ENCODE measurements at places on chromosomes 6 and 20.
A peak's percentile ranks its signal among the peaks of the same experiment; 100 is the strongest.

- H3K4me3 ChIP-seq, result no peak overlapping the region
- no peaks in the 10 kb centered on the region for H3K27me3 ChIP-seq
- H3K36me3 ChIP-seq, result peaks cover 59% of the 10 kb centered on the region
- no peak overlapping the region for H3K27ac ChIP-seq
- H3K4me1 ChIP-seq, result no peaks in the 10 kb centered on the region
These were observed 58.3 kb upstream of the MAP3K4 start for GRCh38 chr6:160933256-160933655.

GRCh38 chr6:131917318-131917717, 33.9 kb downstream of the CCN2 start:
- H3K36me3 ChIP-seq, result no peaks in the 10 kb centered on the region
- no peak overlapping the region for H3K27ac ChIP-seq
- no peak overlapping the region for H3K4me3 ChIP-seq
- H3K4me1 ChIP-seq, result no peaks in the 10 kb centered on the region
- DNase-seq, result no peak
- no peaks in the 10 kb centered on the region for H3K27me3 ChIP-seq

DNA sequence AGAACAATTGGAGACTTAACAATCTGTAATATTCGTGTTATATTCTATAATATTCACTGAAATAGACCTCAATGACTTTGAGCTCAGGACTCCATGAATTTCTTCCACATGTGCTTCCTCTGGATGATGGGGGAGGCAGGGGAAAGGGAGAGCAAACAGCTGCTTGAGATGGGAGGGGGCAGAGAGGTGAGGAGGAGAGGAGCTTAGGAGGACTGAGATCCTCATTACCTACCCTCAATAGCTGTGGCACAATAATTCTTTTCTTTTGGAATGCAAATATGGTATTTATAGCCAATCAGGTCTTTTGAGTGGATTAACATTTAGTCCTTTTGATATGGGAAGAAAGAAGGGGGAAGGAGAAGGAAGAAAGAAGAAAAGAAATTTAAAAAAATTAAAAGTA, 64.1 kb upstream of the ZNF217 start:
- no peak overlapping the region for H3K4me3 ChIP-seq
- H3K27me3 ChIP-seq, result no peaks in the 10 kb centered on the region
- H3K27ac ChIP-seq, result no peak overlapping the region
- peaks cover 4% of the 10 kb centered on the region for H3K4me1 ChIP-seq
- no peaks in the 10 kb centered on the region for H3K36me3 ChIP-seq
- peak; percentile 56 for DNase-seq

- H3K27me3 ChIP-seq, result peaks cover 36% of the 10 kb centered on the region
- peaks cover 4% of the 10 kb centered on the region for H3K4me1 ChIP-seq
- H3K27ac ChIP-seq, result no peak overlapping the region
These were observed 5.2 kb upstream of the ETV7 start for GRCh38 chr6:36392621-36393020.

DNA sequence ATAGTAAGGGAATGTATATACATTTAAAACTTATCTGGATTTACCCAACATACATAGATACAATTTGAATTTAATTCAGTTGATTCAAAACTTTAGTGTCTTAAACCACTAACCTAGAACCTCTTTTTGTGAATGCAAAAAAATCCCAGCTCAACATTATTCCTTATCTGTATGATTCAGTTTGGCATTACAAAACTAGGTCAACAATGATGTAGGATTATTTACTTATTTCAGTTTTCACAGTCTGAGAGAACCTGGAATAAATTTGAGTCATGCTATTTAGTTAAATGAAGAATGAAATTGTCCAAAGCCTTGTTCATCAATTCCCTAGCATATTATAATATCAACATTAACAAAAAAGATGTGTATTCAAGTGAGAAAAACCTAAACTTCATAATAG, 7.4 kb upstream of the PLCB1 start:
- peaks cover 7% of the 10 kb centered on the region for H3K4me1 ChIP-seq
- no peak overlapping the region for H3K27ac ChIP-seq
- H3K27me3 ChIP-seq, result no peaks in the 10 kb centered on the region
- H3K36me3 ChIP-seq, result no peaks in the 10 kb centered on the region
- DNase-seq, result no peak
- H3K4me3 ChIP-seq, result no peak overlapping the region

DNA sequence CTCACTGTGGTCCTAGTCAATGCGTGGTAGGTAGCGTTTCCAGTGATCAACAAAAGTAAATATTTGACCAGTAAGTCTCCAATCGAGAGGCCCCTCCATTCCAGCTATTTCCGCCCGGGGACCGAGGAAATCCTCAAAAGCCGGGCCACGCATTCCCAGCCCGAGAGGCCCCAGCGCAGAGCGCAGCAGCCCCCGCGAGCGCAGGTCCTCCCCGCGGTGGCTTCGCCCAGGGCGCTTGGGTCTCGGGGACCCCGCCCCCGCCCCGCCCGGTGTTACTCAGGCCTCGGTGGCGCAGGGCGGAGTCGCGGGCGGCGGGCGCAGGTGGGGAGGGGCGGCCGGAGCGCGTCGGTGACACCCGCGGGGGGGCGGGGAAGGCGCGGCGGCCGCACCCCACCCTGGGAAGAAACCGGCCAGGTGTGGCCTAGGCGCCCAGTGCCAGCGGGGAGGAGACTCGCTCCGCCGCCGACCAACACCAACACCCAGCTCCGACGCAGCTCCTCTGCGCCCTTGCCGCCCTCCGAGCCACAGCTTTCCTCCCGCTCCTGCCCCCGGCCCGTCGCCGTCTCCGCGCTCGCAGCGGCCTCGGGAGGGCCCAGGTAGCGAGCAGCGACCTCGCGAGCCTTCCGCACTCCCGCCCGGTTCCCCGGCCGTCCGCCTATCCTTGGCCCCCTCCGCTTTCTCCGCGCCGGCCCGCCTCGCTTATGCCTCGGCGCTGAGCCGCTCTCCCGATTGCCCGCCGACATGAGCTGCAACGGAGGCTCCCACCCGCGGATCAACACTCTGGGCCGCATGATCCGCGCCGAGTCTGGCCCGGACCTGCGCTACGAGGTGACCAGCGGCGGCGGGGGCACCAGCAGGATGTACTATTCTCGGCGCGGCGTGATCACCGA, at the start of gene DSP:
DSP (plus strand) TSS at position 497 of the 890 bp plus-strand sequence; CDS start at position 742, 245 bp downstream.
- peaks cover 10% of the 10 kb centered on the region for H3K4me1 ChIP-seq
- H3K4me3 ChIP-seq, result peak within 1 kb of the TSS; percentile 90
- no peaks in the 10 kb centered on the region for H3K36me3 ChIP-seq
- peak; percentile 91 for DNase-seq
- H3K27me3 ChIP-seq, result peaks cover 12% of the 10 kb centered on the region
- peak within 1 kb of the TSS; percentile 45 for H3K27ac ChIP-seq

- no peaks in the 10 kb centered on the region for H3K4me1 ChIP-seq
- H3K4me3 ChIP-seq, result no peak overlapping the region
- no peak overlapping the region for H3K27ac ChIP-seq
- H3K36me3 ChIP-seq, result peaks cover 20% of the 10 kb centered on the region
- DNase-seq, result no peak
These were observed 6.7 kb downstream of the ATG5 start for GRCh38 chr6:106318851-106319250.
